Iris pigment epithelial cell (primary cell): ENCODE measurements at places on chromosomes 13 and 19.

DNA sequence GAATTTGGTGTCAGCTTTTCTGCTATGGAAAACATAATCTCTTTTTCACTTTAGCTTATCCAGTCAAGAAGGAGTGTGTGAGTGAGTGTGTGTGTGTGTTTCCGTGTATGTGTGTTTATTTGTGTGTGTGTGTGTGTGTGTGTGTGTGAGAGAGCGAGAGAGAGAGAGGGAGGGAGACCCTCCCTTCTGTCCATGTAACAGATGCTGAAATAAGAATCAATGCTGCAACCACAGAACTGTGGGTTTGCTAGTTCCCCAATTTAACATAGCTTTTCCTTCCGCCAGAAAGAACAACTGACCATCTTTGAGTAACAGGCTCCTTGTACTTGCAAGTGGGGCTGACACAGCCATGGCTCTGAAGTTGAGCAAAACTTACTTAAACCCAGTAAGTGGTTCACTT lies 5.2 kb downstream of the LCP1 start:
- no peak for DNase-seq

GRCh38 chr19:47323409-47323808 lies 8.6 kb upstream of the C5AR2 start:
- DNase-seq: no peak

DNA sequence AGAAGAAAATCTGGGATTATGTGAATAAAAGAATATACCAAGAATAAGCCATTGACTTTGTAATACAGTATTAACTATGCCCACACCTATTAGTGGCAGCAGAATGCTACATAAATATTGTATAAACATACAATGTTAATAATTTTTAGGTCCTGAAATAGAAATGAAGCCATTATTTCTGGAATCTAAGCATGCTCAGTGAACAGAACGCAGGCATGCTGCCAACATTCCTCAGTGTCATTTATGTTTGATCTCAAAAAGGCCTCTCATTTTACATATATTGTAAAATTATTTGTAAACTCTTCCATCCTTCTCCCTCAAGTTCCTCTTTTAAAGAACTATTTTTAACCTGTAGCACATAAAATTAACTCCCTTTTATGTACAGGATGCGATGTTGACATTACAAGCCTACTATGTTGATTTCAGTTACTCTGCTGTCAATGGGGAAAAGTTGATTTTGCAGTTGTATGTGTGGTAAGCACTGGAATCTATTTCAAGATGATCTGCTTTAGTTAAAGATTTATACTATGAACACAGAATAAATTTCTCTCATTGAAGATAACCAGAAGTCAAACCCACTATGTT lies 118.8 kb downstream of the VWA8 start:
- DNase-seq: peak; percentile 74

DNA sequence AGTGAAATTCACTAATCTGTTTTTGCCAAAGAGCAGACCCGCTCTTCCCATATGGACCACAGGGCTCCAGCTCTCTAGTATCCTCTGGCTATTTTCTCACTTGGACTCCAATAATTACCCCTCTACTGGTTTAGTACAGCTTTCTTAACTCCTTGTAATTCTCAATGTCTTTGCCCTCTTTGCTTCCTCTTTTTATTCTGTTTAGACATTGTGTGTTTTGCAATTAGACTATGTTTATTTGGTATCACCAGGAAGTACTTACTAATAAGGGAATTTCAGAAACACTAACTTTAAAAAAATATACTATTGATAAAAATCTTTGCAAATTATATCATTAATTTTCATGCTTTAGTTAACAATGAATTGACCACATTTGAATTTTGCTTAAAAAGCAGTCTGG lies 111.6 kb upstream of the OBI1 start:
- DNase-seq: no peak

DNA sequence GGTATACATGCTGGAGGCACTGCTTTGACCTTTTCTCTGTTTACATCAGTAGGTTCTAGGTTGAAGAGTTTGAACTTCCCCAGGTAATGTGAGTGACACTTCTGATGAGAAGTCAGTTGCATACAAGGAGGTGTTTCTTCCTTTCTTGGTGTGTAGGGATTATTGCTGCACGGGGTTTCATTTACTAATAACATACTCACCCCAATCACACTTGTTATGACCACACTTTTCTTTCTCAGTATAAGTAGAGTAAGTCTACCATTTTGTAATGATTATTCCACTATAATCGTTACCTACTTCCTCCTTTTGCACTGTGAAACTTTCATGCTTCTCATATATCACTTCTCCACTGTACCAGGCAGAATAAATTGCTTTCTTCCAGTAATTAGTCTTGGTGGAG lies 138.0 kb downstream of the TNFSF13B start:
- DNase-seq: no peak

DNA sequence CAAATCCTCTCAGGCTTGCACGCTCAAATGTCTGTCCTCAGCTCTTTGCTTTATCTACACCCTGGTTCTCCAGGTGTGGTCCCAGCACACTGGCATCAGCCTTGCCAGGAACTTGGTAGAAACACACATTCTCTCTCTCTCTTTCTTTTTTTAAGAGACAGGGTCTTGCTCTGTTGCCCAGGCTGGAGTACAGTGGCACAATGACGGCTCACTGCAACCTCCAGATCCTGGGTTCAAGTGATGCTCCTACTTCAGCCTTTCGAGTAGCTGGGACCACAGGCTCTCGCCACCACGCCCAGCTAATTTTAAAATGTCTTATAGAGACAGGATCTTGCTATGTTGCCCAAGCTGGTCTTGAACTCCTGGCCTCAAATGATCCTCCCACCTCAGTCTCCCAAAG lies 20.8 kb downstream of the ADGRL1 start:
- no peak for DNase-seq

GRCh38 chr13:110380359-110381028 lies 73.4 kb downstream of the COL4A2 start:
- peak; percentile 91 for DNase-seq

DNA sequence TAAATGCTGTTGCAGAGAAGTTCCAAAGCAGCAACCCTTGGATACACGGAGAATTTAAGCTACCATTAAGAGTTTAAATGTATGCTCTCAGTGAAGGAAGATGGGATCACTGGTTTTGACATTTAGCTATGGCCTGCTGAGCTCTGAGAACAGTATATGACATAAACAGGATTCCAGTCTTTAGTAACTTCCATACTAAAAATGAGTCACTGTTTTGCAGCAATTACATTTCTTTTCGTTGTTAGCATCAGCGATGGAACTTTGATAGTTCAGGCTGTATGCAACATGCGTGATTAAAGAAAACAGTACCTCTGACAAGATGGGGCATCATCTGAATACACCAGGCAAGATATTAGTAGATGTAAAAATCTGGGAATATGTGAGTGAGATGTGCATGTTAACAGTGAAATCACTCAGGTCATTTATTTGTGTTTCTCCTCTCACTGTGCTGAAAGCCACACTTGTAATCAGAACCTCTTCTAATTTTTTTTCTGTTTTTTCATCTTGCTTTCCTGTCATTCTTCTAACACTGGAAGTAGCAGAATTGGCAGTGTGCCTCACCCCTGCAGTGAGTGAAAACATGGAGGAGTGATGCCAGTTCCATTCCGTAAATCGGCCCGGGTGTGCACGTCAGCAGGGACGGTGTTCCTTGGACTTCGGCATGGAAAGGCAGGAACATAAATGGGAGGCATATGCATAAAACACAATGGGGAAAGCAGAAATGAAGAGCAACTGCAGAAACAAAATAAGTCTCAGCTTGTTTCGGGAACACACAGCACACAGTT lies 361.5 kb downstream of the OXGR1 start:
- peak; percentile 12 for DNase-seq

DNA sequence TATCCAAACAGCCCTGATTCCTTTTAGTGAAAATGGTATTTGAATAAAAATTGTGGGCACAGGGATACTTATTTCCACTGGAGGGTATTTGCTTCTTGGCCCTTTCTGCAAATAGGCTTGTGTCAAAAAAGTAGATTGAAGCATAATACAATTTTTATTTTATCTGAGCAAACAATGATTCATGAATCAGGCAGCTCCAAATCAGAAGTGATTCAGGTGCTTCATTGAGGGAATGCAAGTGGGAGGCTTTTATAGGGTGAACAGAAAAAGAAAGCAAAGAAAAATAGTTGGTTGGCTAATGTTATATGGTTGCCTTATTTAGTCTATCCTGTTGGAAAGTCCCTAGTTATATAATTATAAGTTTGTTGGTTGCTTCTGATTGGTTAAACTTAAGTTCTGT lies 117.9 kb downstream of the ITGBL1 start:
- DNase-seq: peak; percentile 52

DNA sequence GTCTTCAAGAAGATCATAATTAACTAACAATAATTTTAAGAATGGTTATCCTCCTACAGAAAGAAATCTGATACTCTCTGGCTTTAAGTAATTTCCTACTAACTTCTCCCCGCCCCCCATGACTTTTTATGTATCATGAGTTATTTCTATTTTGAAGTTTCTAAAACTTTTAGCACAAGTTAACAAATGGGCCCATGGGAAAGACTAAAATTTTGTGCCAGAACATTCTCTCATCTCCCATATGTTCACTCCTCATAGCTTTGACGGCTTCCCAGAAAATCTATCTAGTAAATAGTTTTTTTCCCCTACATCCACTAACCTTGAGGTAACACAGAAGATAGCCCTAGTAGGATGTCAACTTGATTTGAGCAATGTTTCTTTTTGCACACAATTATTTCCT lies 148.3 kb downstream of the POSTN start:
- DNase-seq: no peak

- DNase-seq: no peak
Observed at GRCh38 chr19:16199275-16199932, 1.7 kb downstream of the AP1M1 start.

DNA sequence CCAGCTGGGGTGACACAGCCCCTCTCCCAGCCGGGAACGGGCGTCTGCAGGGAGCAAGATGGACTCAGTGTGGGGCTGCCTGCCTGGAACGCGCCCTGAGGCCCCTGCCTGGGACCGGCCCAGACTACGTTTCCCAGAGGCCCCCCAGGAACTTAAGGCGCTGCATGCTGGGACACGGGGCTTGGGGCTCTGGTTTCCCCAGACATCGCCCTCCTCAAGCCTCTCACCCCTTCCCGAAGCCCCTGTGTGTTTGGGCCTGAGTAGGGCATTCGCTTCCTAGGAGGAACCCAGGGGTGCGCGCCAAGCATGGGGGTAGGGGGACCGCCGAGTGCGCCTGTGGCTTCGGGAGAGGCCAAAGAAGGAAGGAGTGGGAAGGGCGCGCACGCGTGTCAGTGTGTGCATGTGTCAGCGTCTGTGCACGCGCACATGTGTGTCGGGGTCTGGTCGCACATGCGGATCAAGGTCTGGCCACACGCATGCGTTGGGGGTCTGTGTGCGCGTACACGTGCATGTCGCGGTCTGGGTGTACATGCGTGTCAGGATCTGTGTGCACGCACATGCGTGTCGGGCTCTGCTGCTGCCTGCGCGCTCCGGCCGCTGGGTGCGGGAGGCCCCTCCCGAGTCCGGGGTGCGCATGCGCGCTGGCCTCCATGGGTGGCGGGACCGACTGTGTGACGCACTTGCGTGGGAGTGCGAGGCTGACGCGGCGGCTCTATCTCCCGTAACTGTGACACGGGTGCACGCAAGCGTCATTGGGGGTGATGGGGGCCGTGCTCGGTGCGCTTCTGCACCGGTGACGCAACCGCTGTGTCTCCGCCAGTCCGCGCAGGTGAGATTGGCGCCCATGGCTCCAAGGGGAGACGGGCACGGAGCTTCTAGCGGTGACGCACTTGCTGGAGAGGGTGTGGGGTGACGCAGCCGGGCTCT lies 16.2 kb downstream of the ZNF331 start:
- peak; percentile 81 for DNase-seq

- peak; percentile 92 for DNase-seq
Observed at GRCh38 chr13:112885782-112886268, 83.2 kb upstream of the MCF2L start.
